Immature natural killer cell (primary cell): ENCODE measurements at places on chromosomes 13 and 19. TPM values are rescaled to one million over a fixed set of nuclear protein-coding genes. Genes with fewer than 3 reads are reported as not detected.

GRCh38 chr13:36057041-36057440 is 74.1 kb downstream of the DCLK1 start:
- H3K4me1 ChIP-seq = no peaks in the 10 kb centered on the region
- no peak overlapping the region for H3K27ac ChIP-seq
- no peak for DNase-seq
- H3K4me3 ChIP-seq = no peak overlapping the region
- no peaks in the 10 kb centered on the region for H3K27me3 ChIP-seq

DNA sequence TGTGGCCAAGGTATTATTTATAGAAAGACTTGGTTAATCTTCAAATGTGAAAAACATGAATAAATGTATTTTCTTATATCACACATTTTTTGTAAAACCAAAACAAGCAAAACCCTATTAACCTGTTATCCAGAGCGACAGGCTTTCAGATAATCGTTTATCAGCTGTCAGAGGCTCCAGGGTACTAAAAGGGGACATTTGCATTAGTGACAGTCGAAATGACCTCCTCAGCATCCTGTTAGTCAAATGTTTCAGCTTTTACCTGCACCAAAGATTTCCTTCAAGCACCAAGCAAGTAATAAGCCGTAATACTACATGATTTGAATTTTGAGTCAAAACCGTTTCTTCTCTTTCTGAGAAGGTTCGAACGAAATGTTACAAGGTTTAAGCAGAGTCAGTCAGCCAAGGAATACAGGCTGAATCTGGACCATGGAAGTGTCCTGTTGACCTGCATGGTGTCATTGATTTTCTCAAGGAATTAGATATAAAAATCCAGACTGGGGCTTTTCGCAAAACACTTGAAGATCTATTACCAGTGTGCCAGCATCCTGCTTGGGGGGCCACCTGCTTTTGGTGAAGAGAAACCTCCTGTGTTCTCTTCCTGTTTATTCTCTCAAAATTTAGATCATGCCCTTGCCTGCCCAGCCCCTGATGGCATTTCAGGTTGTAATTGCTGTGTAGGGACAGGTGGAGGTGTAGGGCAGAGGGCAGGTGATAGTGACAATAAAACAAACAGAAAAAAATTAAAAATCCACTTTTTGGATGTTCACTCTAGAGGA is 11.3 kb upstream of the RFC3 start:
- H3K4me1 ChIP-seq = no peaks in the 10 kb centered on the region
- peaks cover 4% of the 10 kb centered on the region for H3K27me3 ChIP-seq
- no peak overlapping the region for H3K4me3 ChIP-seq
- no peak for DNase-seq

Gene PALM
- polyA plus RNA-seq = not detected

DNA sequence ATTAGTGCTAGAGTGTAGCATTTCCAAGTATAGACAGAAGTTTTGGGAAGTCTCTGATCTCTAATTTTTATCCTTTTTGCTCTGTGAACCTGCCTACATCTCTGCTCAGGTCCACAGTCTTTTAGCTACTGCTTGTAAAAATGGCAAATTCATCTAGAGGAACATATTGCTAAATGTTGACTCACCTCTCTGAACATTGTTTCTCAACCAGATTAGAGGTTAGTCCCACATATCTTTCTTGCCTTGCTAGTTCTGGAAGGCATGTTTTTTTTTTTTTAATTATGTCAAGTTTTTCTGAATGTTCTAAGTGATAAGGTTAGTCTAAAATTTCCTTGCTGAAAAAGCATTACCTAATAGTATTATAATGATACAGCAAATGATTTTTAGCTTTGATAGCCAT is 2889.6 kb upstream of the PCDH20 start:
- H3K27ac ChIP-seq = no peak overlapping the region
- H3K36me3 ChIP-seq = no peaks in the 10 kb centered on the region
- H3K4me3 ChIP-seq = no peak overlapping the region
- no peak for DNase-seq
- no peaks in the 10 kb centered on the region for H3K4me1 ChIP-seq
- H3K27me3 ChIP-seq = no peaks in the 10 kb centered on the region

GRCh38 chr13:32538143-32538620 is 413 bp downstream of the N4BP2L2 start:
- peaks cover 64% of the 10 kb centered on the region for H3K4me1 ChIP-seq
- peaks cover 7% of the 10 kb centered on the region for H3K27me3 ChIP-seq
- H3K4me3 ChIP-seq = peak overlapping the region; percentile 99

DNA sequence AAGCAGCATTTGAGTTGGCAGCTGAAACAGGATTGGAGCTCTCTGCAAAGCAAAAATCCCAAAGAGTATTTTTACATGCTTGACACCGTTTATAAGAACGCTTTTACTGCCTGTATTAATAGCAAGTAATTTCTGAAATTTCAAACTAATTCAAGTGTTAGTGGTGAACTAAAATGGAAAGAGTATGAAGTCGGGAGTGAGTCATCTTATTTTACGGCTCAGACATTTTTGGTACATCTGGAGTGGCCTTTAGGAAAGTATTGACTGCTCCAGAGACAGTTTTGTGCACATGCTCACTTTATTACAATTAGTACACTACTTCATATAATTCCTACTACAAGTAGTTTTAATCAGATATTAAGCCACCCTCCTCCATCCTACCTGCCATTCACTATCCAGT is 167.4 kb downstream of the SLITRK6 start:
- no peaks in the 10 kb centered on the region for H3K4me1 ChIP-seq
- no peaks in the 10 kb centered on the region for H3K36me3 ChIP-seq
- no peak for DNase-seq

DNA sequence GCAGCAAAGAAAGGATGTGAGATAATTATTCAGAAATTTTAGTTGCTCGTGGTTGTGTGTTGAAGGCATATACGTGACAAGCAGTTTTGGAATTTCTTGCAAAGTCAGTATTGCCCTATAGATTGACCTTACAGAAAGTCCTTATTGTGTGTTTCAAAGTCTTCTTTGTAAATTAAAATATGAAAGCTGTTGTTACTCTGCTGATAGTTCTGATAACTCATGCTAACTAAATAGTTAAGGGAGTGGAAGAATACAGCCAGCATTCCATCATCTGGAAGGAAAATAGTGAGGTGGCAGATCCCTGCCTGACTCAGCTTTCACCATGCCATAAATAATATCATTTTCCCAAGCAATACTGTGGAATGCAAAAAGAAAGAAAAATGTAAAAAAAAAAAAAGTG is 27.2 kb downstream of the WASF3 start:
- H3K4me3 ChIP-seq = no peak overlapping the region
- no peak for DNase-seq
- H3K27ac ChIP-seq = no peak overlapping the region
- H3K27me3 ChIP-seq = peaks cover 1% of the 10 kb centered on the region

DNA sequence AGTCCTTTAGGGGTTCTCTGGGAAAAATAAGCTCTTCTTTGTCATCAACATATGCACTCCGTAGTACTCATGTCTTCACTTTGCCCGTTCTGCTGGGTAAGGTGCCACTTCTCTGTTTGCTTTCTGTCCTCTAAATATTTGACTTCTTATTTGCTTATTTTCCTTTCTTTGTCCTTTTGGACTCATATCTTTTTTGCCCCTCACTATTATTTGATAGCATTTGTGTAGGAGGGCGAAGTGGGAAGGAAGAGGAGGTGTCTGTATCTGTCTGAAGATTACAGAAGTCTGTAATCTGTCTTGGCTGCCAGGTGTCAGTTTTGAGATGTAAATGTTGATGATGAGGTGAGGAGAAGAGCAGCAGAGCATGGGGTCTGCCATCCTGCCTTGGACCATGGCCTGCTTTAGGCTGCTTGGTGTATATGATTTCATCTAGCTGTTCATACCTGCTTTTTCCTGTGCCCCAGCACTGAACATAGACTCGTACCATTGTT is 30.8 kb downstream of the USPL1 start:
- H3K27ac ChIP-seq = no peak overlapping the region
- H3K4me1 ChIP-seq = peaks cover 4% of the 10 kb centered on the region
- H3K27me3 ChIP-seq = peaks cover 3% of the 10 kb centered on the region
- H3K4me3 ChIP-seq = no peak overlapping the region

GRCh38 chr13:25752957-25753551 is 298.8 kb downstream of the SHISA2 start:
- peaks cover 9% of the 10 kb centered on the region for H3K36me3 ChIP-seq
- H3K4me1 ChIP-seq = peaks cover 27% of the 10 kb centered on the region
- H3K4me3 ChIP-seq = peak overlapping the region; percentile 75
- H3K27me3 ChIP-seq = peaks cover 10% of the 10 kb centered on the region
- H3K27ac ChIP-seq = peak overlapping the region; percentile 36

DNA sequence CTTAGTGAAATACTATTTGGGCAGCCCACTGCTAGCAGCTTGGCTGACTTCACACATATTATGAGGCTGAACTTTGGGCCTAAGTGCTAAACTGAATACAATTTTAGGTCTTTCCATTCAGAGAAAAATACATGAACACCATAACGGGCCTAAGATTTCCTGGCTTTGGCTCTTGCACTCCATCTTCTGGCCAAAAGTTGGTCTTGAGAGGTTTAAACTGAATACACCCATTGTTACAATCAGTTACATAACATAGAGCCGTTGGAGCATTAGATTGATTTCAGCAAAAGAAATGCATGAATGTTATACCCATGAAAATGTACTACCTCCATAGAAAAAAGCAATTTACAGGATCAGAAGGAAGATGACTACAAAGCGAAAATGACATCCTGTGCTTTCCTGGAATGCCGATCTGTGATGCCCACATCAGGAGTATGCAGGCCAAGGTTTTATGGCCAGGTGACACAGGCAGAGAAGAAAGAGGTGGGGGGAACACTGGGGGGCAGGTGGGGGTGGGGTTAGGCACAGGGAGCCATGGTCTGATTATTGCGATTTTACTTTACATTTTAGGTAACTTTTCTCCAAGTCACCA is 11.1 kb upstream of the SHISA2 start:
- no peak for DNase-seq
- peaks cover 8% of the 10 kb centered on the region for H3K27me3 ChIP-seq
- no peaks in the 10 kb centered on the region for H3K36me3 ChIP-seq
- no peaks in the 10 kb centered on the region for H3K4me1 ChIP-seq
- H3K4me3 ChIP-seq = no peak overlapping the region

GRCh38 chr13:35260316-35260715 is 216.2 kb downstream of the MAB21L1 start:
- H3K4me1 ChIP-seq = no peaks in the 10 kb centered on the region
- H3K27ac ChIP-seq = no peak overlapping the region
- peaks cover 2% of the 10 kb centered on the region for H3K27me3 ChIP-seq
- DNase-seq = no peak
- no peaks in the 10 kb centered on the region for H3K36me3 ChIP-seq
- H3K4me3 ChIP-seq = no peak overlapping the region

DNA sequence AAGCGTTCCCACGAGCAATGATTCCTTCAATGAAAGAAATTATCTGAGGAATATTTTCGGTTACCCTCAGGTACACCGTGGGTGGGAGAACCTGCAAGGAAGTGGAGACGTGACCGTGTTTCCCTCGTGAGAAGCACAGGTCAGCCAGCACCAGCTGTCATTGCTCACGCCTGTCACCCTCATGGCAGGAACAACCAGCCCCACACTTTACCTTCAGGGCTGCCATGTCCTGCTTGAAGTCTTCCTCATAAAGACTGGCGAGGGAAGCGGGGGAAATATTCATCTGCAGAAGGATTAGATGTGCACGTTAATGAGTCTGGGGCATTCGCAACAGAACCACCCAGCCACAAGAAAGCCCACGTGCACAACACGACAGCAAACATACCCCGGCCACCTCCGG is 18.2 kb downstream of the CARS2 start:
- H3K36me3 ChIP-seq = peaks cover 19% of the 10 kb centered on the region
- DNase-seq = no peak
- H3K4me3 ChIP-seq = no peak overlapping the region
- no peaks in the 10 kb centered on the region for H3K27me3 ChIP-seq
- H3K4me1 ChIP-seq = peaks cover 5% of the 10 kb centered on the region
- no peak overlapping the region for H3K27ac ChIP-seq

Gene FFAR1
- not detected for polyA plus RNA-seq

Gene FBXO17
- polyA plus RNA-seq = not detected

DNA sequence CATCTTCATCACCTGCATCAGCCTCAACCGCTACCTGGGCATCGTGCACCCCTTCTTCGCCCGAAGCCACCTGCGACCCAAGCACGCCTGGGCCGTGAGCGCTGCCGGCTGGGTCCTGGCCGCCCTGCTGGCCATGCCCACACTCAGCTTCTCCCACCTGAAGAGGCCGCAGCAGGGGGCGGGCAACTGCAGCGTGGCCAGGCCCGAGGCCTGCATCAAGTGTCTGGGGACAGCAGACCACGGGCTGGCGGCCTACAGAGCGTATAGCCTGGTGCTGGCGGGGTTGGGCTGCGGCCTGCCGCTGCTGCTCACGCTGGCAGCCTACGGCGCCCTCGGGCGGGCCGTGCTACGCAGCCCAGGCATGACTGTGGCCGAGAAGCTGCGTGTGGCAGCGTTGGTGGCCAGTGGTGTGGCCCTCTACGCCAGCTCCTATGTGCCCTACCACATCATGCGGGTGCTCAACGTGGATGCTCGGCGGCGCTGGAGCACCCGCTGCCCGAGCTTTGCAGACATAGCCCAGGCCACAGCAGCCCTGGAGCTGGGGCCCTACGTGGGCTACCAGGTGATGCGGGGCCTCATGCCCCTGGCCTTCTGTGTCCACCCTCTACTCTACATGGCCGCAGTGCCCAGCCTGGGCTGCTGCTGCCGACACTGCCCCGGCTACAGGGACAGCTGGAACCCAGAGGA is 2.6 kb downstream of the P2RY11 start:
- peak overlapping the region; percentile 89 for H3K4me3 ChIP-seq
- DNase-seq = peak; percentile 52
- peaks cover 78% of the 10 kb centered on the region for H3K4me1 ChIP-seq
- peaks cover 10% of the 10 kb centered on the region for H3K36me3 ChIP-seq

DNA sequence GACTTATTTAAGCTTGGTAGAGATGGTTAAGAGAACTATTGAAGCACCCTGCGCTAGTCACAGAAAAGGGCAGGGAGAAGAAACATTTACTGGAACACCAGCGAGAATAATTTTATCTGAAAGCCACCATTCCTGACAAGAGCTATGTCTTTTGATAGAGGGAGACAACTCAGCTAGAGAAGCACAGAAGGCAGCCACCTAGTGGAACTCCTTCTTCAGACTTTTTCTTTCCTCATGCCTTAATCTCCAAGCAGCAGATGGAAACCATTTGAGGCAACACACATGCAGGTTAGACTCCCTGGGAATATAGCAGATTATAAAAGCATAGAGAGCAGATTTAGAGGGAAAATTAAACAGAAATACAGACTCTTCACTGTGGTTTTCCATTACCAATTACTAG is 813.4 kb downstream of the SLITRK6 start:
- no peaks in the 10 kb centered on the region for H3K27me3 ChIP-seq
- H3K27ac ChIP-seq = no peak overlapping the region
- no peak overlapping the region for H3K4me3 ChIP-seq
- H3K36me3 ChIP-seq = no peaks in the 10 kb centered on the region

Gene ZNF850
- polyA plus RNA-seq = not detected

- no peaks in the 10 kb centered on the region for H3K27me3 ChIP-seq
- H3K4me1 ChIP-seq = no peaks in the 10 kb centered on the region
- H3K36me3 ChIP-seq = peaks cover 9% of the 10 kb centered on the region
- no peak overlapping the region for H3K4me3 ChIP-seq
- no peak overlapping the region for H3K27ac ChIP-seq
Observed at GRCh38 chr13:100356889-100357288, 231.7 kb downstream of the GGACT start.

GRCh38 chr13:73902296-73902695 is 231.9 kb downstream of the KLF12 start:
- peaks cover 65% of the 10 kb centered on the region for H3K4me1 ChIP-seq
- H3K4me3 ChIP-seq = no peak overlapping the region
- no peaks in the 10 kb centered on the region for H3K27me3 ChIP-seq
- no peak for DNase-seq

GRCh38 chr13:108527844-108528243 is 101.6 kb upstream of the MYO16 start:
- H3K4me3 ChIP-seq = no peak overlapping the region
- no peak for DNase-seq
- no peaks in the 10 kb centered on the region for H3K4me1 ChIP-seq
- no peak overlapping the region for H3K27ac ChIP-seq

Gene KIR2DL4
- 67.2 TPM for polyA plus RNA-seq

Gene PCDH17
- not detected for polyA plus RNA-seq
